ENCODE measurements at places on chromosomes 16 and 17. TPM values are rescaled to one million over a fixed set of nuclear protein-coding genes. Genes with fewer than 3 reads are reported as not detected.

GRCh38 chr17:81948635-81949378, 1.8 kb upstream of the MYADML2 start:
- DNase-seq: no peak

Gene DOC2B
- total RNA-seq: not detected

Gene ATF7IP2
- 25.0 TPM for total RNA-seq

DNA sequence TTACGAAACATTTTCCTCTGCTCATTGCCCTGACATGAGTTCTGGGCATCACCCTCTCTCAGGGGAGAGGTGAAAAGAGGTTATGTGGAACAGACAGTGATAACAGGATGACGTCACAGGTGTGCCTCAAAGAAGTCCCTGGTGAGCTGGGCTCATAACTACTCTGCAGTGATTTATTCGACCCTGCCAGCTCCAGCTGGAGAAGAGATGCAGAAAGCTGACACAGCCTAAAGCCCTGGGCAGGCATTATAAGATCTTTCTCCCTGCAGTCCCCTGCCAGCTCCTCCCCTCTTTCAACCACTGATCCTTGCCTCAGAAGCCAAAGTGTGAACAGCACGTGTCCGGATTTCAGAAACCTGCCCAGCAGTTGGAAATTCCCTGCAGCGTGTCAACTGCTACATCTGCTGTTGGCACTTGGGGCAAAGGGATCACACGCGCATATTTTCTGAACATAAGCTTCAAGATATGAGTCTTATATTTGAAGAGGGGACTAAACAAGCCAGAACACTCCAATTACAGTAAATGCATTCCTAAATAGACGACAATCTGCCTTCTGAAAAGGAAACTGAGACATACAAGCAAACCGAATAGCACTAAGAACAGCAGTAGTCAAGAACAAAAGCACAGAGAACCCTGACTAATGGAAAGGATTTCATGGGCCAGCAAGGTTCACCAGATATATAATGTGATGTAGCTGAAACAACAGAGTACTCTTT, 80.5 kb downstream of the SMG6 start:
- peak; percentile 75 for DNase-seq

DNA sequence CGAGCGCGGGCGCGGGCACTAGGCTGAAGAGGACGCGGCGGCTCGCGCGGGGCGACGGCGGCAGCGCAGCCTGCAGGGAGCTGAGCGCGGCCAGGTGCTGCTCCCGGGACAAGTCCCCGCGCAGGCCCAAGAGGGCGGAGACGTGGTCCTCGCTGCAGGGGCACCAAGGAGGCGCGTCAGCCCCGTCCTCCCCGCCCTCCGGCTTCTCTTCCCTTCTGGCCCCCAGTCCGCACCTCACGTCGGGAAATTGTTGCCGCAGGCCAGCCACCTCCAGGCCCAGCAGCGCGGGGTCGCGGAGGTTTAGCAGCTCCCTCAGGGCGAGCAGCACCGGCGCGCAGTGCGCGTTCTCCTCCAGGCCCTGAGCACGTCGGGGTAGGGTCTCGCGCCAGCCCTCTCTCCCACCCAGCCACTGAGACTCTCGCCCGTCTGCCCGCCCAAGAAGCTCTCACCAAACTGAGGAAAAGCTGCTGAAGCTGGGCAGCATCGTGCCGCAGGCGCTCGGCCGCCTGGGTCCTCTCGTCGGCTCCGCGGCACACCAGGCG, 761 bp upstream of the MATCAP1 start:
- peak; percentile 61 for DNase-seq

GRCh38 chr17:81867170-81867990, 3.8 kb downstream of the ARHGDIA start:
- peak; percentile 35 for DNase-seq

GRCh38 chr17:78883533-78884131, 19.4 kb downstream of the CEP295NL start:
- peak; percentile 81 for DNase-seq

Gene TEKT1
- total RNA-seq: not detected

DNA sequence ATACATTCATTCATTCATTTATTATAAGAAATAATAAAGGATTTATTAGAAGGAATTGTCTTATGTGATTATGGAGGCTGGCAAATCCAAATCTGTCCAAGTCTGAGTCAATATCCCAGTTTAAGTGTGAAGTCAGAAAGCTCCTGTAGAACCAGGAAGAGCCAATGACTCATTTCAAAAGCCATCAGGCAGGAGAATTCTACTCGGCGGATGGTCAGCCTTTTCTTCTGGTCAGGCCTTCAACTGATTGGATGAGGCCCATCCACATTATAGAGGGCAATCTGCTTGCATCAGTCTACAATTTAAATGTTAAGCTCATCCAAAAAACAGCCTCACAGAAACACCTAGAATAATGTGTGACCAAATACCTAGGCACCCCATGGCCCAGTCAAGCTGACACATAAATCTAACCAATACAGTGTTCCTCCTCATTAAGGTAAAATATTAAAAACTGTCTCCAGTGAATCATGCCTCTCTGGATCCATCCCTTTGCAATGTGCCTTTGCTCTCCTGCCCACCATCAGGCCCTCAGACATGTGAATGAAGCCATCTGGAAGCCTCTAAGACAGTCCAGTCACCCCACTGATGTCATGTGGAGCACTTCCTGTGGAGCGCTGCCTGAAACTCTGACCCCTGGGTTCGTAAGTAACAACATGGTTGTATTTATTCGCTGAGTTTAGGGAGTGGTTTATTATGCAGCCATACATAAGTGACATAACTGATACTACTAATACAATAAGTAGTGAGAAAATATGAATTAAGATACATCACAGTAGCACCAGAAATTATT, 69.2 kb upstream of the WSB1 start:
- DNase-seq: no peak

DNA sequence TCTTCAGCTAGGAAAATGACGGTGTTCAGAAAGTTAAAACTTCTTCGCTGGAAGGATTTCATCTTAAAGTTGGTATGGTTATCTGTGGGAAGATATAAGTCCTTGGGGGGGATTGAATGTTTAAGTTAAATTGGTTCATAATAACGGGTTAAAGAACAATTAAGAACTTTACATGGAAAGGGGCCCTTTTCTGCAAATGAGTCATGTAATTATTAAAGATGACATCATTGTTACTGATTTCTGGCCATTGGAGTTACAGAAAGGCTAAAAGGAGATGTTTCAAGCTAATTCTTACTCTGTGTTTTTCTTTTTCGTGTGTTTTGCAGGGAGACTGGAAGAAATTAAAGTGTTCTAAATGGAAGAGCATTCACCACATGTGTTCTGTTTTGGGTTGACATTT, 20.6 kb upstream of the ABCA3 start:
- no peak for DNase-seq

Gene SPATA32
- not detected for total RNA-seq

Gene DUXB
- not detected for total RNA-seq

Gene GPR179
- total RNA-seq: not detected

GRCh38 chr16:52568983-52569690, 22.2 kb upstream of the TOX3 start:
- no peak for DNase-seq

DNA sequence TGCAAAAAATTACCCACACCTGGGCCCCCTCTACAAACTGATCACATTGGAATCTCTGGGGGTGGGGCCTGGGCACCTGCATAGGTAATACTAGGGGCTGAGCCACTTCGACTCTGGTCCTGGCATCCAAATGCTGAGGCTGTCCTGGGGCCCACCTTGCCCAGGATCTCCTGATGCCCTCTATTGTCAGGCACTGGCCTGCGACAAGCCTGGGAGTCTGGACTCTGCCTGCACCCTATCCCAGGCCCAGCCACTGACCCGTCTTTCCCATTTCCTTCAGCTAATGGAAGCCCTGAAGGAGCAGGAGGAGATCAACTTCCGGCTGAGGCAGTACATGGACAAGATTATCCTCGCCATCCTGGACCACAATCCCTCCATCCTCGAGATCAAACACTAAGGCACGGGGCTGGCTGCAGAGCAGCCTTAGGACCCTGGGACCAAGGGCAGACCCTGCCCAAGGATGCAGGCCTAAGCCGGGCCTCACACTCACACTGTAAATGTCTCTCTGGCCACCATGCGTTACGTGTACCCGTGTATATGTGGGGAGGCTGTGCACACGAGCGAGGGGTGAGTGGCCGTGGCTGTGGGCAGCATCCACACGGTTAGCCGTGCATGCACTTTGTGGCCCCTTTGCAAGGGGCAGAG, 140.0 kb downstream of the RAB11FIP4 start:
- DNase-seq: no peak

Gene ATP2C2
- not detected for total RNA-seq

DNA sequence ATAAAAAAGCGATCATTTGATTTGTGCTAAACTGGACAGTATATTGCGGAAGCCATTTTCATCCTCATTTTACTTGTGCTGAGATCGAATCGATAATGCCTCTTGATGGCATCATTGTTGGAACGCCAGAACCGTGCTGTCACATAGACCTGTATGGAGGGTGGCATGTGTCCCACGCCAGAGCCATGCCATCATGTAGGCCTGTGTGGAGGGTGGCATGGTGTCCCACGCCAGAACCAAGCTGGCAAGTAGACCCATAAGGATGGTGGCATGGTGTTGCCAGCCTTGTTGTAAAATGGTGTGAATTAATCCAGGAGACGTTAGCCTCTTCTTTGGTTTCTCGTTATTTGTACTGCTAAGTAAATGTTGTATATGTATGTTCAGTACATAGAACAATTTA, 222.7 kb upstream of the CHMP6 start:
- no peak for DNase-seq

GRCh38 chr17:48567209-48567608, 10.9 kb downstream of the HOXB4 start:
- no peak for DNase-seq

DNA sequence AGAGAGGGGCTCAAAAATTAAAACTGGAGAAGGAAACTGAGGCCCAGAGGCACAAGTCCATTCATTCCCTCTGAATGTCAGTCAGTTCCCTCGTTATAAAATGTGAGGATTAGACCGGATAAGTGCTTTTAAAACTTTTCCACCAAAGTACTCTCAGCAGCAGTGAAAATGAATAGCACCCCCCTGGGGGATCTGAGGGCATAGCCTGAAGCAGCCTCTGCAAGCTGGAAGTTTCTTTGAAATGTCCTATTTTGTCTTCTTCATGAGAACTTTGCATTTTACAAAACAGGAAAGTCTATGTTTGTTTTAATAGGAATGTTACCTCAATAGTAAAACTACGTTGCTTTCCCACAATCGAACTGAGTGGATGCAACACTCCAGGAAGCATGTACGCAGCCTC, 273.0 kb downstream of the CEP112 start:
- DNase-seq: no peak

Gene ANKRD40CL
- not detected for total RNA-seq

DNA sequence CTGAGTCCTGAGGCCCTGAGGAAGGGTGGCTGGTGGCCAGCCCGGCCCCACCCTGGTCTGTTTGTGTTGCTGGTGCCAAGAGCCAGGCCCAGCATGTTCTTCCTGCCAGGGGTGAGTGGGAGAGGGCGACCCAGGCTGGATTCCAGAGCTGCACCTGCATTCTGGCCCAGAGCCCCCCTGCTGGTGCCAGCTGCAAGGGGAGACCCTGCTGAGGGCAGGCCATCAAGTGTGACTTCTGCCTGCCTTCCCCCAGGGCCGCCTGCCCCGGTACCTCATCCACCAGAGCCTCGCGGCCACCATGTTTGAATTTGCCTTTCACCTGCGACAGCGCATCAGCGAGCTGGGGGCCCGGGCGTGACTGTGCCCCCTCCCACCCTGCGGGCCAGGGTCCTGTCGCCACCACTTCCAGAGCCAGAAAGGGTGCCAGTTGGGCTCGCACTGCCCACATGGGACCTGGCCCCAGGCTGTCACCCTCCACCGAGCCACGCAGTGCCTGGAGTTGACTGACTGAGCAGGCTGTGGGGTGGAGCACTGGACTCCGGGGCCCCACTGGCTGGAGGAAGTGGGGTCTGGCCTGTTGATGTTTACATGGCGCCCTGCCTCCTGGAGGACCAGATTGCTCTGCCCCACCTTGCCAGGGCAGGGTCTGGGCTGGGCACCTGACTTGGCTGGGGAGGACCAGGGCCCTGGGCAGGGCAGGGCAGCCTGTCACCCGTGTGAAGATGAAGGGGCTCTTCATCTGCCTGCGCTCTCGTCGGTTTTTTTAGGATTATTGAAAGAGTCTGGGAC, 2.4 kb upstream of the TCAP start:
- no peak for DNase-seq

GRCh38 chr16:57514791-57515600, 21.4 kb downstream of the CCDC102A start:
- DNase-seq: no peak

Gene TRPV3
- total RNA-seq: 0.61 TPM

- peak; percentile 5 for DNase-seq
Measured at GRCh38 chr16:55508941-55509931, at the start of gene LPCAT2. TSS of gene LPCAT2 (plus strand) at chr16:55509072. CDS start at chr16:55509182, 110 bp downstream.

DNA sequence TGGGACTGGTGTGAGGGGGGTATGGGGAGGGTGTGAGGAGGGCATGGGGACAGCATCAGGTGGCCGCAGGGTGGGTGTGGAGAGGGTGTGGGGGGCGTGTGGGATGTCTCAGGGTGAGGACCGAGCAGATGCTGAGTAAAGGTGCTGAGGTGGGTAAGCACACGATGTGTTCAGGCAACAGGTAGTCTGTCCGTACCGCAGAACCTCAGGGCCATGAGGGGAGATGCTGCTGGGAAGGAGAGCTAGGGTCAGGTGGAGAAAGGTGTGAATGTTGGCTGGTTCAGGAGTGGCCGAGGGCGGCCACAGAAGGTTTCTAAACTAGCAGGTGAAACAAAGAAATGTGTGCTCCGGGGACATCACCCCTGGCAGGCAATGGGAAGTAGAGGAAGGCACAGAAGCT, 80.0 kb upstream of the CDH5 start:
- DNase-seq: no peak

DNA sequence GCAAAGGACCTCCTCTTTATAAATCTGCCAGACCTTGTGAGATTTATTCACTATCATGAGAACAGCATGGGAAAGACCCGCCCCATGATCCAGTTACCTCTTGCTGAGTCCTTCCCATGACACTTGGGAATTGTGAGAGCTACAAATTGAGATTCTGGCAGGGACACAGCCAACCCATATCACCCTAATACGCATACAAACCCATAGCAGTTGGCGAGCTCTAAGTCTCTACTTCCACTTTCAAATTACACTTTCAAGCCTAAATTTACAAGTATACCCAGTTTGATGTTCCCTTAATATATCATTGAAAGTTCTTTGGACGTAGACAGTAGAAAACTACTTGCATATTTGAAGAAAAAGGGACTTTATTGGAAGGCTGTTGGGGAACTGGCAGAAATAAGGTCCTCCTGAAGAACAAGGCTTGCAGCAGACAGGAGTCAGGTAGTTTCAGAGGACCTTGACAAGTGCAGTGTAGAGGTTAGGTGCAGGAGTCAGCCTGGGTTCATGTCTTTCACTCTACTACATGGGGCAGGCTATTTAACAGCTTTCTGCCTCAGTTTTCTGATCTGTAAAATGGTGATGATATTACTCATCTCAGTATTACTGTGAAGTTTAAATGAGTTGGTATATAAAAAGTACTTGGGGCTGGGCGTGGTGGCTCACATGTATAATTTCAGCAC, 107.9 kb upstream of the EEF2KMT start:
- DNase-seq: no peak

GRCh38 chr16:10907757-10908045, 30.7 kb downstream of the CIITA start:
- DNase-seq: peak; percentile 6

- no peak for DNase-seq
Measured at GRCh38 chr16:29644338-29644857, 18.6 kb upstream of the SPN start.

- DNase-seq: no peak
Measured at GRCh38 chr17:69528035-69528434, 113.5 kb downstream of the MAP2K6 start.

GRCh38 chr17:82298538-82299421, 18.6 kb downstream of the CD7 start:
- DNase-seq: no peak

All from G401 (cell line).